ENCODE measurements at places on chromosomes 1 and 21.

DNA sequence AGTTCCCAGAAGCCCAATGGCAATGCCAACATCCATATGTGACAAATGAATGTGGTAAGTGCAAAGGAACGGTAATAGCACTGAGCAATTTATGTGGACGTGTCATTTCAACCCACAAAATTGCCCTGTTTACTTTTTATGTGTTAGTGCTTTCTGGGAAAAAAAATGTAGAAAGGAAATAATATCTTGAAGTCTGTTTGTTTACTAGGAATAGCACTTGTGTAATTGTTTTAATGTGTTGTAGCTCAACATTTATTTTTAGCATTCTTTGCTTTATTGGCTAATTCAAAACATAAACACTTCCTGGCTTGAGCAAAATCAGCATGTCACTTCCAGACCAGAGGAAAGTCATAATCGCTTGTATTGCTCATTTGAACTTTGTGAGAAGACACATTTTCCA, 224.8 kb upstream of the KCNK2 start:
- DNase-seq, result no peak

GRCh38 chr21:26965040-26965906, 1.6 kb downstream of the ADAMTS5 start:
- DNase-seq, result no peak

GRCh38 chr1:163872067-163872466, 550.3 kb downstream of the NUF2 start:
- DNase-seq, result no peak

DNA sequence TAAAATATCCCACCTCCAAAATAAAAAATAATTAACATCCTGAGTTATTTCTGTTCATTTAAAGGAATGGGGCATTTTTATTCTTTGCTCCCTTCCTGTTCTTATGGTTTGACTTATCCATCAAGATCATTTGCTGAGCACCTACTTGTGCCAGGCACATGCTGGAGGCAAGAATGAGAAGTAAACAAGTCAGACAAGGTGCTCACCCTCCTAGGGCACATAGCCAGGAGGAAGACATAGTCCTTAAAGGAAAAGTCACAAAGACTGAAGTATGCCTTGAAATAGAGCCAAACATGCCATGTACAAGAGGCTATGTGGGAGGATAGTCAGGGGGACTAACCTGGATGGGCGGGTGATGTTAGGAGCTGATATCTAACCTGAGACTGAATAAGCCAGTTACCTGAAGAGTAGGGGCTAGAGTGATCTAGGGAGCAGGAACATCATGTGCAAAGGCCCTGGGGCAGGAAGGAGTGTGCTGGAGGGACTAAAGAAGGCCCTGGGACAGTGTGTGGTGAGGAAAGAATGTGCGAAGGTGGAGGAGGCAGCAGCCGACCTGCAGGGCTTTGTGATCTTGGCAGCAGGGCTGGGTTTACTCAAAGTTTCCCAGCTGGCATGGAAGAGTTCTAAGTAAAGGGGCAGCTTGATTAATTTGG, 233.5 kb downstream of the MATN1 start:
- no peak for DNase-seq

GRCh38 chr1:151825751-151826660, 5.6 kb downstream of the RORC start:
- DNase-seq, result no peak

DNA sequence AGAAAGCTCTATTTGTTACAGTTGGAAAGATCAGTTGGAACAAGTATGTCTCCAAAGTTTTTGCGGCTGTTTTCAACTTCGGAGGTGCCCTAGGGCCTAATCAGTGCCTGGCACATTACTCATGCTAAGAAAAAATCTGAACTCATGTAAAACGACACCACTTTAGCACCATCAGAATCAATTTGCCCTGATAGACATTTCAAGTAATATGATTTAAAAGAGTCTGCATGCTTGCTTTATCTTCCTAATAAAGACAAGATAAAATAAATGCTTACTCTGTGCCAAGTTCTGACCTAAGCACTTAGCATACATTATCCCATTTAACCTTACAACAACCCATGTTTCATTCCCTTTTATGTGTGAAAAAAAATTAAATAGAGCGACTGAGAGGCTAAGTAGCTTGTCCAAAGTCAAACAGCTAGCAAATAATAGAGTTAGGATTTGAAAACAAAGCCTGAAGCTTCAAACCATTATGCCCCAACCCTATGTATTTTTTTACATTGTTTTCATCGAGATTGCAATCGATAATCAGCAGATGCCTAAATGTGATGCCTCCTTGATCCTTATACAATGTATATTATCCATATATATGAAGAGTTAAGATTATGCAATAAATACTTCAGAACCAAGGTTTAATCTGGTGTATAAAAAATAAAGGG, 91.3 kb downstream of the DENND1B start:
- DNase-seq, result no peak

DNA sequence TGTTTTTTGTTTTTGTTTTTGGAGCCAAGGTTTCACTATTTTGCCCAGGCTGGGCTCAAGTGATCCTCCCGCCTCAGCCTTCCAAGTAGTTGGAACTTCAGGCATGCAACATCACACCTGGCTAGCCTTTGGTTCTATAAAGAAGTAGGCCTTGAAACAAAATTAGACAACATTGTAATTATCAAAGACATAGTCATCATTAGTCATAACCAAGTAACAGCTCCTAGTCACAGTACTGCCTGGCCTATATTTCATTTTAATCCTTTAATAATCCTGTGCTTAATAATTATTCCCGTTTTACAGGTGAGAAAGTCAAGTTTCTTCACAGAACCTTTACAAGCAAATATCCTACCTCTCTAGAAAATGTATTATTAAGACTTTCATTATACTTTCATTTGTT, 52.3 kb upstream of the TBX15 start:
- DNase-seq, result no peak

- DNase-seq, result no peak
These were observed 67.3 kb upstream of the KCNJ6 start for GRCh38 chr21:37983336-37984095.

GRCh38 chr1:147833231-147833860, 69.2 kb upstream of the GJA8 start:
- DNase-seq, result no peak

DNA sequence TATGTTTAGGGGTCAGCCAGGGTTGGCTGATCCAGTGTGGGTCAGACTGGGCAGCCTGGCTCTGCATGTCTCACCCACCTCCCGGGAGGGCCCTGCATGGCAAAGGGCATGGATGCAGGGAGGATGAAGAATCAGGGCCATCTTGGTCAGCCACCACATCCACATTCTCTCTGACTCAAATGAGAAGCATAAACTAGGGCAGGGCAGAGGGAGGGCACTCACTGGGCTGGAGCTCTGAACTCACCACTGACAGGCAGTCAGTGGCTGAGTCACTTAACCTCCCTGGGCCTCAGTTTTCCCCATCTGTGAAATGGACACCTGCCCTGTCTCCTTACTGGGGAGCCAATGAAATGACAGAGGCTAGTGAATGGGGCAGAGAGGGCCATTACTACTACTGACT, 4.3 kb upstream of the CELA2A start:
- no peak for DNase-seq

All from stimulated activated CD8-positive, alpha-beta memory T cell treated with anti-CD3 and anti-CD28 coated beads, Interleukin-7, amount 100 ng/mL, for 1 hour (primary cell).